NCI-H1436 treated with DMSO at 0.1 percent for 48 hours (cell line): ENCODE measurements at places on chromosomes 13 and 19.

DNA sequence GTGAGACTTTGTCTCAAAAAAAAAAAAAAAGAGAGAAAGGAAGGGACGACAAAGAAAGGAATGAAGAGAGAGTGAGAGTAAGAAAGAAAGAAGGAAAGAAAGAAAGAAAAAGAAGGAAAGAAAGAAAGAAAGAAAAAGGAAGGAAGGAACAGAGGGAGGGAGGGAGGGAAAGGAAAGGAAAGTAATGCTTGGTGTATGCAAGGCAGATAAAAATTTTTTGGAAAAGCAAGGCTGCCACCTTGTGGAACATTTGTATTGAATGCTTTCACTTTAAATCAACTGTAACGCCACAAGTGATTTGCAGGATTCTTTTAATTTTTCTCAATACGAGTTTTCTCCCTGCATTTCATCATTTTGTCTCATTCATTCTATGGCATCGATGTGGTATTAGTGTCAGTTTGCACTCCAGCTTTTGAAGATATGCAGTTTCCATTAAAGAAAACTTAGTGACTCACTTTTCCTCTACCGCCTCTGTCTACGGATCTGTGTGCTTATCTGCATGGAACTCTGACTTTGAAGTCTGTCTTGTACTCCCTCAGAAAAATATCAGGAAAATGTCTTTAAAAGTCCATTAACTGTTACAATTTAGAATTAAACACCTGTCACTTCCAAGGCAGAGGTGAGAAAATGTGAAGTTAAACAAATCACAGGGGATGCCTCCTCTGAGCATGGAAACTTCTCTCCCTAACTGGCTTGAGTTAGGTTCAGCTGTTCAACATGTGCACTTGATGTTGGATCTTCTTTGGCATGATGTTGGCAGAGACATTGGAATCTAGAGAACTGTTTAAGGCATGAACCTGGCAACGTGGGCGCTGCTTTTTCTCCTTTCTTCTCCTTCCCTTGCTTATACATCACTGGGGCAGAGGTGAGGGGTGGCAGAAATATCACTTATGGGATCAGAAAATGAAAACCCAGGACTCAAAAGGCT lies 20.0 kb upstream of the ZDHHC20 start:
- DNase-seq, result peak; percentile 56

- DNase-seq, result no peak
Observed at GRCh38 chr19:49149652-49150105, 5.5 kb downstream of the HRC start.

DNA sequence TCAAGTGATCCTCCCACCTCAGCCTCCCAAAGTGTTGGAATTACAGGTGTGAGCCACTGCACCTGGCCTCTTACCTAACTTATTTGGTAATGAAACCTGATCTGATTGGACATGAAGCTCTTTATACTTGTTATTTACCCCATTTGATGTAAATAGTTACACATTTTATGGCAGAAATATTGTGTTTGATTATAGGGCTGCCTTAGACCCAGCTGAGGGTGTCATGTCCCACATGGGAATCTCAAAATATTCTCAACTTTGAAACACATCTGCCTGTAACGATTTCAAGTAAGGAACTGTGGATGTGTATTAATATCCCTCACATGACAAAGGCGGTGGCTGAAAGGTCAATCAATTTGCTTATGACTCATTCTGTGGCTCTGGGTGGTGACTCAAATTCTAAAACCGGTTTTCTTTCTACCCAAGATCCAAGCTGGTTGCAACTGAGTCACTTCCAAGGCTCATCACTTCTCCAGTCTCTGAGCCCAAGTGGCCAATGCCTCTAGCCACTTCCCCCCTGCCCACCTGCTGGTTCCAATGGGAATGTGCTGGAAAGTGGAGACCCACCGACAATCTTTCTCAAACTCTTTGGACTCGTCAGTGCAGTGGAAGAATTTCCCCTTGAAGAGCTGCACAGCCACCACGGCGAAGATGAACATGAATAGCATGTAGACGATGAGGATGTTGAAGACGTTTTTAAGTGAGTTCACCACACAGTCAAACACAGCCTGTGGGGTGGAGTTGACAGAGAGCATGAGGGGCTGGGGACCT lies 110.9 kb downstream of the IER2 start:
- no peak for DNase-seq

DNA sequence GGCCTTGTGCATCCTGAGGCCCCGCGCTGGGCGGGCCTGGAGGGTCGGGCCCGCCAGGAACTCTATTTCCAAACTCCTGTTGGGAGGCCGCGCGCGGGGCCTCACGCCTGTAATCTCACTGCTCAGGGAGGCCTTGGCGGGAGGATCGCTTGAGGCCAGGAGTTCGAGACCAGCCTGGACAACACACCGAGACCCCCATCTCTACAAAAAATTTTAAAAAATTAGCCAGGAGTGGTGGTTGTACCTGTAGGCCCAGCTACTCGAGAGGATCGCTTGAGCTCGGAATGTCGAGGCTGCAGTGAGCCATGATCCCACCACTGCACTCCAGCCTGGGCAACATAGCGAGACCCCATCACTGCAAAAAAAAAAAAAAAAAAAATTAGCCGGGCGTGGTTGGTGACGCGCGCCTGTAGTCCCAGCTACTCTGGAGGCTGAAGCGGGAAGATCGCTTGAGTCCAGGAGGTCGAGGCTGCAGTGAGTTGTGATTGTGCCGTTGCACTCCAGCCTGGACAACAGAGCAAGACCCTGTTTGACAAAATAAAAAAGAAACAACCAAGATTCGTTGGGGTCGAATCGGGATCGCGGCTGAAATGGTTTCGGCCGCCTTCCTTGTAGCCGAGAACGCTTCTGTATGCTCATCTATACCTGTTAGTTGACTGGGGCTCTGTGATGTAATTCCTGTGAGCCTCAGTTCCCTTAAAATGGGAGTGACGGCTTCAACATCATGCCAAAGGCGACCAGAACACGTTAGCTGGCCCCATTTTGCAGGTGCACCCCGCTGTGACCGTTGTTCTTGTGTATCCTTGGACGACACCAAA lies 636 bp downstream of the SF3A2 start:
- no peak for DNase-seq

DNA sequence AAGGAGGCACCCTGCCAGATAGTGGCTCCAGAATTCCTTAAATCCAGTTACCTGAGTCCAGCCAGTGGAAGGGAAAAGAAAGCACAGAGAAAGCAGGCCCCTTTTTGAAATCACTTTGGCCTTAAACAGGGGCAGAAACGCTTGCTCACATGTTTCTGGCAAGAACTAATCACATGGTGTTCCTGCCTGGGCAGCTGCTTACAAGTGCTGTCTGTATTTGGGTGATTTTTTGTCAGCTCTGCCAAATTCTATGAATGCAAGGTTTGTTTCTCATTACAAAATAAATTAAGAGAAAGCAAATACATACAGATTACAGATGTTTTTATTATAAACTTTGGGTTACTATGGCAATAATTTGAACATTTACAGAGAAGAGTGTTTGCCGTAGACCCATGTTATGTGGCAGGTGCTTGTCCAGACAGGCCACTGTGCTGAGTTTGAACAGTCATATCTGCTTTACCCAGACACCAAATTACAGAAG lies 1237.8 kb downstream of the SLITRK5 start:
- DNase-seq, result peak; percentile 58

DNA sequence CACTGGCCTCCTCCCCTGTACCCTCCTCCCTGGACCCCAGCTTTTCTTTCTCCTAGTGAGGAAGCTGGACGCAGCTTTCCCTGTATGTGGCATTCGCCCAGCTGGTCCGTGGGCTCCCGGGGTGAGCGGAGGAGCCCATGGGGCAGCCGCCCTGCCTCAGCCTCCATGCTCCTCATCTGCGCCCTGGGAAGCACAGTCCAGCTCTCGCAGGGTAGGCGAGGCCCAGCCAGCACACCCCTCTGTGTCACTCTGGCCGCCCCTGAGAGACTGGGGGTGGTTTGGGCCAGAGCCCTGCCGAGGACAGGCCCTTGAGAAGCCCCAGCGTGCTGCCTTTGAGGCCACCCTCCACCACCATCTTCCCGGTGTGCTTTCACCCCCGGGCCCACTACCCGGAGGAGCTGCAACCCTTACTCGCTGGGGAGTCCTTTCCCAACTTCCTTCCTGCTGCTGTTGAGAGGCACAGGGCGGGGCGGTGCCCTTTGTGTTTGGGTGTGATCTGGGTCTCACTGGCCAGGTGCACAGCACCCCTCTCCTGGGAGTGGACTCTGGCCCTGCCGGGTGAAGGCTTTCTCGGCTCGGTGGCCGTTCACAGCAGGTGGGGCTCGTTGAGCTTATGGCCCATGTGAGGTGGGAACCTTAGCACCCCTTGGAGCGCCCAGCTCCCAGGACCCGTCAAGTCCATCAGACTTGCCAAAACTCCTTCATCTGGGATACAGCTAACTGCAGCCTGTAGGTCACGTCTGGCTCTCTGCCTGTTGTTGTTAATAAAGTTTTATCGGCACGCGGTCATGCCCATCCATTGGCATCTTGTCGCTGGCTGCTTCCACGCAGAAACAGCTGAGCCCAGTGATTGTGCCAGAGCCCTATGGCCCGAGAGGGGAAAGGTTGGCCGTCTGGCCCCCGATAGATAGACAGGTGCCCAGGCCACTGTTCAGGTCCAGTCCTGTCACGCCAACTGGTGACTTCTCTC lies 3.2 kb downstream of the NCLN start:
- no peak for DNase-seq

GRCh38 chr13:46743191-46743590 lies 53.8 kb downstream of the ESD start:
- no peak for DNase-seq

- no peak for DNase-seq
Observed at GRCh38 chr19:23913931-23914330, 755 bp upstream of the ZNF726 start.

- DNase-seq, result no peak
Observed at GRCh38 chr13:46926916-46927590, 30.2 kb upstream of the HTR2A start.

- no peak for DNase-seq
Observed at GRCh38 chr13:84923831-84924230, 875.4 kb downstream of the SLITRK6 start.

DNA sequence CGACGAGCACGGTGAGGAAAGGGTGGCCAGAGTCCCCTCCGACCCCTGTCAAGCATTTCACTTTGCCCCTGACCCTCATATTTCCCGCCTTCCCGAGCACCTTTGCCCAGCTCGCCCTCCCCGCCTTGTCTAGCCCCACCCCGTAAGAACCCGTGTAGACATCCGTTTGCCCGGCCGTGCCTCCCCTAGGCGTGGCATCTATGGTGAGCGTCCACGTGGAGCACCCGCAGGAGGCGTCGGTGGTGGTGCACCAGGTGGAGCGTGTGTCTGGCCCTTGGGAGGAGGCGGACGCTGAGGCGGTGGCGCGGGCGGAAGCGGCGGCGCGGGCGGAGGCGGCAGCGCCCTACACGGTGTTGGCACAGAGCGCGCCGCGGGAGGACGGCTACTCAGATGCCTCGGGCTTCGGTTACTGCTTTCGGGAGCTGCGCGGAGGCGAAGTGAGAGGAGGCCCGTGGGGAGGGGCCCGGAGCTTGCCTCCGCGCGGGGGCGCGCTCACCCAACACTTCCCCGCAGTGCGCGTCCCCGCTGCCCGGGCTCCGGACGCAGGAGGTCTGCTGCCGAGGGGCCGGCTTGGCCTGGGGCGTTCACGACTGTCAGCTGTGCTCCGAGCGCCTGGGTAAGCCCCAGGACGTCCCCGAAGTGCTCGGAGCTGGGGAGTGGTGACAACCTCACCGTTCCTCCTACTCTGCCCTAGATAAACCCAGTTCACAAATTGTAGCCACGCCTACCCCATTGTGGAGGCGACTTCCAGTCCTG lies 4.2 kb downstream of the LTBP4 start:
- DNase-seq, result no peak

- DNase-seq, result no peak
Observed at GRCh38 chr19:35151273-35152065, 3.1 kb upstream of the FXYD5 start.

DNA sequence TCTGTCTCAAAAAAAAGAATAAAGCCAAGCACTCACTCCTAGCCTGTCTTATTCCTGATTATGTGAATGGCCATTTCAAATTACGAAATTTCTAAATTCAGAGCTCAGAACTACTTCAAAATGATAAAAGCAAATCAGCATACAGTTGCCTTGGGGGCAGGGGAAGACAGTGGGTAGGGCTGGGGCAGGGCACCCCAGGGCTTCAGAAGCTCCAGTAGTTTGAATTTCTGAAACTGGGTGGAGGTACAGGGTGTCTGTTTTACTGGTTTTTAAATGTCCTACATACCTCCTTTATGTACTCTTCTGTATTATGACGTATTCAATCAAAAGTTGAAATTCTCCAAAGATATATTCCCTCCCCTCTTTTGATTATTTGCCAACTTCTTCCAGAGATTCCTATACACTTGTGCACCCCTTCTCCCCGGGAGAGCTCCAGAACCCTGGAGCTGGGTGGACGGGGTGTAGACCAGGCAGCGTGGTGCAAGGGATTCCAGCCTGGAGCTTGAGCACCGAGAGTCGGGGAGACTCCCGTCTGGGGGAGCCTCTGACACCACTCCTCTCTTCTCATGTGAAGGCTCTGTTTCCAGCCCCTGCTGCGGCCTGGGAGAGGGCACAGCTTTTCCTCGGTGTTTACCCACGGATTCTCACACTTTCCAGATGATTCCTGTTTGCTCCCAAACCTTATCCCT lies 84.7 kb upstream of the GPR183 start:
- DNase-seq, result no peak

GRCh38 chr19:1747285-1748114 lies 5.8 kb upstream of the ONECUT3 start:
- no peak for DNase-seq

DNA sequence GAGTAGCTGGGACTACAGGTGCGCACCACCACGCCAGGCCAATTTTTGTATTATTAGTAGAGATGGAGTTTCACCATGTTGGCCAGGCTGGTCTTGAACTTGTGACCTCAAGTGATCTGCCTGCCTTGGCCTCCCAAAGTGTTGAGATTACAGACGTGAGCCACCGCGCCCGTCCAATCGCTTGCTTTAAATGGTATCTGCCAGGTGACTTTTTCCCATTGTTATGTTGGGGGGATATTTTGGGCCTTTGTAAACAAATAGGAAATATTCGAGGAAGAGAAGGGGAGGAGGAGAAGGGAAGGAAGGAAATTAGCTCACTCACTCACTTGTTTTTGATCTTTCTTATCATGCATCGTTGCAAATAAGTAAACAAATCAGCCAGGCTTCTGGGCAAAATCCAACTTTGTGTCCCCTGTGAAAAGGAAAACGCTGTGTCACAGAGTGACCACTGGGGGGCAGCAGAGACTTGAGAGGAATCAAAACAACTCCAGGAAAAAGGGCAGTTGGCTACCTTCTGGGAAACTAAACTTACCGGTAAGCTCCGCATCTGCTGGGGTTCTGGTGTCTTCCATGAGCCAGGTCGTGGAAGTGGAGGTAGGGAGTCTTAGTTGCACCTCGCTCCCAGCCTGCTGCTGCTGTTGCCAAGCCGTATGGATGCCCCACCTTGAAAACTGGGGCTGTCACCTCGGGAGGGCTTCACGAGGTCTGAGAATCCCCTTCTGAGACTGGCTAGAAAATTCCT lies 9.3 kb upstream of the RANBP3 start:
- peak; percentile 16 for DNase-seq

DNA sequence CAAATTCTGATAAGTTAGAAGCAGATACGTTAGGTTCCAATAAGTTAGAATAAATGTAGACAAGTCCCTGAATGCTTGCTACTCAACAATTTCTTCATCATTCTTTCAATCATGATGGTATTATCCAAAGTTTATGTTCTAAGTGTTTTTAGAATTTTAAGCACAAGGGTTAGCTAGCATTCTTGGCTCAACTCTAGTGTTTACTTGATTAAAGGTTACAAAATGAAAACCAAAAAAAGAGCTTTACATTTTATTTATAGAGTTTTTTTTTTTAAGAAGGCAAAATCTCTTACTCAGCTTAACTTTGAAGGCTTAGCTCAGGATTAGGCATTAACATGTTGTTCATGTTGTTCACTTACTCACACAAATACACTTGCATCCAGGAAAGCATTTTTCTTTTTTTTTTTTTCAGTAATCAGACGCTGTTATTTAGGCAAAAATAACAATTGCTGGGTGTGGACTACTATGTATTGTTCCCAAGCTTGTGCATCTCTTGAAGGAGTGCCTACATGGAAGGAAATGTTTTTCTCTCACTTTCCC lies 420.6 kb downstream of the DCT start:
- no peak for DNase-seq
